D721Med (cell line): ENCODE measurements at places on chromosomes 6 and 20.
A peak's percentile ranks its signal among the peaks of the same experiment; 100 is the strongest.

DNA sequence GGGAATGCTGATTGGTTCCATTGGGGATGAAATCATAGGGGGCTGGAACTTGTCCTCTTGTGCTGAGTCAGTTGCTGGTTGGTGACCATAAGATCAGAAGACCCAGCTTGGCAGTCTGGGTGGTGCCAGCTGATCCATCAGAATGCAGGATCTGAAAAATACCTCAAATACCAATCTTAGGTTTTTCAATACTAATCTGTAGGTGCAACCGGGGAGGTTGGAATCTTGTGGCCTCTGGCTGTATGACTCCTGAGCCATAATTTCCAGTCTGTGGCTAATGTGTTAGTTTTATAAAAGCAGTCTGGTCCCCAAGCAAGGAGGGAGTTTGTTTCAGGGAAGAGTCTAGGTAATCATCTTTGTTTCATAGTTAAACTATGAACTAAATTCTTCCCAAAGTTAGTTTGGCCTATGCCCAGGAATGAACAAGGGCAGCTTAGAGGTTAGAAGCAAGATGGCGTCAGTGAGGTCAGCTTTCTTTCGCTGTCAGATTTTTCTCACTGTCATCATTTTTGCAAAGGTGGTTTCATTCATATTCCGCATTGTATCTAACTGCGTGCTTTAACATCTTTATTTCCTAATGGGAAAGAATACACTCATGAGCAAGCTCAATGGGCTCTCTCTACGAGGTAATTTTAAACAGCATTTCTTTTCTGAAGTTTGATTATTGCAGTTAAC is 2.0 kb downstream of the ARMH2 start:
- no peak for DNase-seq

- no peak for DNase-seq
These were observed 709.9 kb downstream of the TFAP2A start for GRCh38 chr6:9704989-9705388.

- DNase-seq, result no peak
These were observed 158.6 kb downstream of the GJA1 start for GRCh38 chr6:121594053-121594452.

GRCh38 chr20:62748311-62748710 is 39.7 kb downstream of the NTSR1 start:
- no peak for DNase-seq

GRCh38 chr6:47932575-47932974 is 150.7 kb downstream of the OPN5 start:
- DNase-seq, result no peak

GRCh38 chr6:7389162-7389450 is 436 bp downstream of the CAGE1 start:
- peak; percentile 30 for DNase-seq

GRCh38 chr20:37396416-37397075 is 50.6 kb downstream of the SRC start:
- no peak for DNase-seq

- no peak for DNase-seq
These were observed 15.0 kb downstream of the NR2E1 start for GRCh38 chr6:108180776-108181175.

DNA sequence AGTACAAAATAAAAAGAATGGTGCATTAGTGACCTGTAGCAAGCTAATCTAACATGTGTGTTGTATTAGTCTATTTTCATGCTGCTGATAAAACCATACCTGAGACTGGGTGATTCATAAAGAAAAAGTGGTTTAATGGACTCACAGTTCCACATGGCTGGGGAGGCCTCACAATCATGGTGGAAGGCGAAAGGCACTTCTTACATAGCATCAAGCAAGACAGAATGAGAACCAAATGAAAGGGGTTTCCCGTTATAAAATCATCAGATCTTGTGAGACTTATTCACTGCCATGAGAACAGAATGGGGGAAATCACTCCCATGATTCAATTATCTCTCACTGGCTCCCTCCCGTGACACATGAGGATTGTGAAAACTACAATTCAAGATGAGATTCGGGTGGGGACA is 45.4 kb upstream of the AIG1 start:
- no peak for DNase-seq

DNA sequence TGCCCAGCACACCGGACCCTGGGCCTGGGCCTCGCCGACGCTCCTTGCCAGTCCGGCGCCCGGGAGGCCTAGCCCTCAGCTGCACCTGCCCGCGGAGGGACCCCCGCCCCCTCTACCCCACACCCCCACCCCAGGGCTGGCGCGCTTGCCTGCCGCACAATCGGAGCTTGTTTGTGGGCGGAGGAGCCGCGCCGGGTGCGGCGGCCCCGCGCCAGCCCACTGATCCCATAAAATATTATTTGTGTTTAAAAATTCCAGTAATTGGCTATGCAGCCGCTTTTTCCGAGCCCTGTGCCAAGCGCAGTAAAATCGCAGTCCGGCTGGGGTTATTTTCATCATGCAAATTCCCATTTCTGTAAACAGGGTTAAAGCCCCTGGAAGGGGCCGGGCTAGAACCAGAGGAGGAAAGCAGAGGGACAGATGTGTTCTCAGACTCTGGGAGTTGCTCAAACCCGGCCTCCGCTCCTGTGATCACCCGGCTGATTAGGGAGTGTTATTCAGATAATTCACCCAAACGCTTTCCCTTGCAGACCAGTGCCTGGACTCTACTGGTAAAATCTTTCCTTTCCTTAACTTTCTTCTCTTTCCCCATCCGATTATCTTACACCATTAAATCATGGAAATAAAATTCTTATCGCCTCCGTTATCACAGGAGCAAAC is 93.1 kb downstream of the NCR2 start:
- DNase-seq, result no peak

GRCh38 chr6:109987196-109987595 is 9.1 kb downstream of the GPR6 start:
- DNase-seq, result no peak

- no peak for DNase-seq
These were observed 71.6 kb upstream of the PAX1 start for GRCh38 chr20:21633829-21634228.

DNA sequence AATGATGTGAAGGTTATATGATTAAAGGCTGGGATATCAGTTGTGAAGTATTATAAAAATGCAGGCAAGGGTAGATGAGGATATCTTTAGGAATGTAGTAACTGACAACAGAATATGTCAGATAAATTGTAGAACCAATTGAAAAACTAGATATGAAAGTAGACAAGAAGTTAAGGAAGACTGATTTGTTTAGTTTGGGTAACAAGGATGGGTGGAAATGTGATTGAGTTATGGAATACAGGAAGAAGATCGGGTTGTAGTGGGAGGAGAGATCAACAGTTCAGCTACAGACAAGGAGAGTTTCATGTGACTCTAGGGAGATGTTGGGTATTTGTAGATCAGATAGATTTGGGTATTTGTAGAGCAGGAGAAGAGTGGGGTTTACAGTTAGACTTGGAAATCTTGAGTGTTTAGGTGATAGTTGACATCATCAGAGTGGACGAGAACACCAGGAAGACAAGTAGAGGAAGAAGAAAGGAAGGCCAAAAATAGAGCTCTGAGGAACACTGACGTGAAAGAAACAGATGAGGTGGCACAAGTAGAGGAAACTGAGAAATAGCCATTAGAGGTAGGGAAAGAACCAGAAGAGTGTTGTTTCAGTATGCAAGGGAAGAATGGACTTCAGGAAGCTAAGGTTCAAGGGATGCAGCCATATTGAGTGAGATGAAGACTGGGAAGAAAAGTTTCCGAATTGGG is 12.1 kb upstream of the TSPYL1 start:
- DNase-seq, result no peak

DNA sequence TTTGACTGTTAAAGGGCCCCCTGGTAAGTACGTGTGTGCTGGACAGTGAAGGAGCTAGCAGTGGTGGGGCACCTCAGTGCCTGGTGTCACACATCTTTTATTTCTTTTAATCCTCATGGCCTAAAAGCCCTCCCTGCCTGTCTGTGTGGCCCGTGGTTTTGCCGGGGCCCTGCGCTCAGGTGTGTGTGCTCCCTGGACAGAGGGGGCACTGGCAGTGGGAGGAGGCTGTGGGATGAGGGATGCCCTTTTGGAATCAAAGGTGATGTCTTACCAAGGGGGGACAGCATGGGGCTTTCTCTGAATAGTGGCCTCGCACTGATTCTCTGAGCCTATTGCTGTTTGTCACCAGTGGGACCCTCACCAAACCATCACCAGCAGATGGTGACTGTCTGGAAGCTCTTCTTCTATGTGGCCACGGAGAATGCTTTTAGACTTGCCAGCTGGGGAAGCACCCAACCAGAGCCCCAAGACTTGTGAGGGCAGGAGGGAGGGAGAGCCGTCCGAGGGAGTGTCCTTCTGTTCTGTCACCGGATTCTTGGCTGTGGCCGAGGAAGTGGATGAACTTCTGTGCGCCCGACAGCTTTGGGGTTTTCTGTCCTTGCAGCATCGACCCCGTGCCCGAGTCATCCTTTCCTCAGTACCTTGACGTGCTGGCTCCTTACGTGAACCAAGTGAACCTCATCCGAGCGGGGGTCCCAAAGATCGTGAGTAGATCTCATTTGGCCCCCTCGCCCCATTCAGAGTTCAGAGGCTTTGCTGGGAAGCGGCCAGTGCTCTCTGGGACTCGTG is 18.1 kb downstream of the PNLDC1 start:
- no peak for DNase-seq

DNA sequence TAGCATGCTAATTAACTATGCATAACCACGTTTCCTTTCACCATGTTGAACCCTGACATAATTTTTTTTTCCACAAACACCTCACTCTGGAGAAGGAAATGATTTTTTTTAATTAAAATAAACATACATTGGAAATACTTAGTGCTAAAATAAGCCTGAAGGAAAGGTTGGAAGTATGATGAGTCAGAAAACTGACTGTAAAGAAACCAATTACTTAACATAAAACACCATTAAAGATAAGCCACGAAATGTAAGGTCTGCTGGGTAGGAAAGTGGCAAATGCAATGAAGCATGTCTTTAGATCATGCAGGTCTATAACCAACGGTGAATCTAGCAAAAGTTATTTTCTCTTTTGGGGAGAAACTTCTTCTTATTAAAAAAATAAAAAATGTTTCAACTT is 47.5 kb downstream of the OPRM1 start:
- DNase-seq, result no peak

- DNase-seq, result peak; percentile 13
These were observed 779.9 kb upstream of the MAP3K7 start for GRCh38 chr6:91366781-91367180.
